ENCODE measurements at places on chromosomes 7 and 10. TPM values are rescaled to one million over a fixed set of nuclear protein-coding genes. Genes with fewer than 3 reads are reported as not detected.
A peak's percentile ranks its signal among the peaks of the same experiment; 100 is the strongest.

PLOD3 gene
- total RNA-seq: 37.1 TPM

LHPP gene
- total RNA-seq: 10.1 TPM

SPDYE5 gene
- total RNA-seq: not detected

DNA sequence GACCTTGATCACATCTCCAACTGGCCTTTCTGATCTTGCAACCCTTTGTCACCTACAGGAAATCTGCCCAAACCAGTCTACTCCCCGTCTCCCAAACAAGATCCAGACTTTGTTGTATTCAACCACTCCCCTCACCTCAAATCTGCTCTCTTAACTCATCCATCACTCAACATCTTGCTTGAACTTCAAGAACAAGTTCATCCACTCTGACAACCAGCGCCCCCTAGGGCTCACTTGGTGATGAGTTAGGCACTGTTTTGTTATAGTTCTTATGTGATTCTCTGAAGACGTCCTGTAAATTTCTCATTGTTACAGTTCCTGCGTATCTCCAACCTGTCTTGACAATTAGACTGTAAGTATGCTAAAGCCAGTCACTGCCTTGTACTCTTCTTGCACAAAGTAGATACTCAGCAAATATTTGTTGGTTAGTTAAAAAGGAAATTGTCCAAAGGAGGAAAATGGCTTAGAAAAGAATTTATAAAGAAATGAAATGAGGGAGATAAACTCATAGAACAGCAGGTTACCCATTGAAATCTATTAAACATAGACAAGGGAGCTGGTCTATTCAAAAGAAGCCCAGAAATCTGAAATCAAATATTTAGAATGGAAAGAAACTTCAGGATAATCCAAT, 5.3 kb downstream of the FRMD4A start:
- DNase-seq: peak; percentile 75

GRCh38 chr10:35050568-35050967, 39.6 kb downstream of the CUL2 start:
- no peak for DNase-seq

GRCh38 chr10:78459639-78460037, 426.0 kb downstream of the RPS24 start:
- no peak for DNase-seq

GRCh38 chr10:128437786-128438345, 311.6 kb upstream of the MKI67 start:
- no peak for DNase-seq

- DNase-seq: no peak
These were observed 45.1 kb upstream of the MET start for GRCh38 chr7:116626886-116627285.

GRCh38 chr7:35647171-35647574, 47.8 kb downstream of the HERPUD2 start:
- DNase-seq: no peak

DNA sequence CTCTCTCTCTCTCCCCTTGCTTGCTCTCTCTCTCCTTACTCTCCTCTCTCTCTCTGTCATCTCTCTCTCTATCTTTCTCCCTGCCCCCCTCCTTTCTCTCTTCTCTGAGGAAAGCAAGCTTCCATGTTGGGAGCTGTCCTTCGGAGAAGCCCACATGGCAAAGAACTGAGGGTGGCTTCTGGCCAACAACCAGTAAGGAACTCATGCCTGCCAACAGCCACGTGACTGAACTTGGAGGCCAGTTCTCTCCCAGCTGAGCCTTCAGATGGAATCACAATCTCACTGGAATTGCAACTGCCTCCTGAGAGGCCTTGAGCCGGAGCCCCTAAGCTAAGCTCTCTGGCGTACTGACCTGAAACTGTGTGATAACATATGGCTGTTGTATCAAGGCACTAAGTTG, 12.0 kb upstream of the DHTKD1 start:
- DNase-seq: no peak

- DNase-seq: no peak
These were observed 50.2 kb downstream of the ABI1 start for GRCh38 chr10:26810435-26811026.

DNA sequence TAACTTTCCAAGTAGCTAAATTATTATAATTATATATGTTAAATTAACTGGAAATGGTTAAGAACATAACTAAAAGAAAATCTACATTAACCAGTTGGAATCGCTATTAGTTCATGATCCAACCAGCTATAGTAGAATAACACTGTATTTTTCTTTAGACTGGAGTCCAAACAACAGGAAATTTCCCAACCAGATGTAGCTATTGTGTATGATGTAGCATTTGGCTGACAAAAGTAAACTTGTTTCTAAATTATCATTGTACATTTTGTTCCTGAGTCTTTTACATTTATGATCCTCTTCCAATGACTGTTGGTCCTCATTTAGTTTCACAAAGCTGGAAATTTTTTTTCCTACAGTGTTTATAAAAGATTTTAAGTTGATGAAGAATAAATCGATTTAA, 62.1 kb downstream of the PAPSS2 start:
- DNase-seq: no peak
